Breast epithelium (tissue), 4 donors: ENCODE measurements at places on chromosomes 13 and 19.
A peak's percentile ranks its signal among the peaks of the same experiment; 100 is the strongest.

GRCh38 chr19:33405553-33406461, 32.3 kb downstream of the CEBPG start:
- DNase-seq, result no peak
- H3K4me3 ChIP-seq, result no peak overlapping the region
- H3K4me1 ChIP-seq, result no peaks in the 10 kb centered on the region
- no peak overlapping the region for H3K27ac ChIP-seq
- H3K27me3 ChIP-seq, result no peaks in the 10 kb centered on the region

DNA sequence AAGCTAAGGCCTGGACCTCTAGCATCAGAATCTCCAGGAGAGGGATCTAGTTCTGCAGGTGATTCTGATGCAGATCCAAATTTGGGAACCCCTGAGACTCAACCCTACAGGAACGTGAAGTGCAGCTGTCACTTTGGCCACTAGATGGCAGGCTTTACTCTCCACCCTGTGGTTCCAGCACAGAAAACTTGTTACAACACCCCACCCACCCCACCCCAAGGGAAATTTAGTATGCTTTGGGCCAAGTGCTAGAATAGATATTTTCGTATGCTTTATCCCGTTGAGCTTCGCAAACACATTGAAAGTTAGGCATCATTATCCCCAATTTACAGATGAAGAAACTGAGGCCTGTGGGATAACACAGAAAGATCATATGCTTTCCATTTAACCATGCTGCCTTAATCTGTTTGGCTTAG, 232.0 kb downstream of the B3GLCT start:
- no peaks in the 10 kb centered on the region for H3K36me3 ChIP-seq
- H3K4me1 ChIP-seq, result no peaks in the 10 kb centered on the region
- H3K4me3 ChIP-seq, result no peak overlapping the region
- H3K27me3 ChIP-seq, result no peaks in the 10 kb centered on the region

DNA sequence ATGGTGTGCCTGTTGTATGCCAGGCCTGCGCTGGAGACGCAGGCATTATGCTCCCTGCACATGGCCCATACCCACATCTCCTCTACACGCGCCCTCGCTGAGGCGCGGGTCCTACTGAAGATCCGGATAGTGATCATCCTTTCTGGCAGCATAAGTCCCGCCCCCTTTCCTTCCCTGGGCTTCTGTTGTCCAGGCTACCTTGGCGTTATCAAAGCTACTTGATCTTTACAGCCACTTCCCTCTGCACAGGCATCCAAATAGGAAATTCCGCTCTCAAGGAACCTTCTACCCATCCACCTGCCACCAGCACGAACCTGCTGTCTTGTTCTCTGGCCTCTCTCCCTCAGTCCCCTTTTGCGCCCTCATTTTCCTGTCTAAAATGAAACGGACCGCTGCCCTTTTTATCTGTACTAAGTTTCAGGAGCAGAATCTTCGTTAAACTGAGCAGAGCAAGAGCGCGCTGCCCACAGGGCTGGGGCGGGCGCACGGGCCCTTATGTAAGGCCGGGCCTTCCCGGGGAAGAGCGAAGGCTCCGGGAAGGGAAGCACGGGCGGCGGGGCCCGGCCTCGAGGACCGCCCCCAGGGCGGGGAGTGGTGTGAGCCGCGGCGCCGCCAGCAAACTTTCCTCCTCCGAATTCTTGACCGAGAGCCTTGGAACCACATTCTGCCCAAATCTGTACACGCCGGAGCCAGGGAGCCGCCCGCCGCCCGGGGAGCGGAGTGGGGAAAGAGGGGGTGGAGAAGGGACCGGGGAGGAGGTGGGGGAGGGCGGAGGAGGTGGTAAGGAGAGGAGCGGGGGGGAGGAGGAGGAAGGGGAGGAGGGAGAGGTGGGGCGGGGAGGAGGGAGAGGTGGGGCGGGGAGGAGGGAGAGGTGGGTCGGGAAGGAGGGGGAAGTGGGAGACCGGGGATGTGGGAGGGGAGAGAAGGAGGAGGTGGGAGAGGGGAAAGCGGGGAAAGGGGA, 920 bp upstream of the UBE2L5 start:
- peak overlapping the region; percentile 95 for H3K27ac ChIP-seq
- peak; percentile 72 for DNase-seq
- no peaks in the 10 kb centered on the region for H3K36me3 ChIP-seq
- no peaks in the 10 kb centered on the region for H3K4me1 ChIP-seq
- peak overlapping the region; percentile 51 for H3K4me3 ChIP-seq

- H3K4me1 ChIP-seq, result no peaks in the 10 kb centered on the region
- no peak overlapping the region for H3K27ac ChIP-seq
- no peak overlapping the region for H3K4me3 ChIP-seq
- DNase-seq, result peak; percentile 19
- H3K36me3 ChIP-seq, result no peaks in the 10 kb centered on the region
These were observed 22.0 kb upstream of the TPT1 start for GRCh38 chr13:45362939-45363338.

GRCh38 chr13:90792335-90792734, 555.2 kb upstream of the MIR17HG start:
- no peaks in the 10 kb centered on the region for H3K27me3 ChIP-seq
- H3K4me1 ChIP-seq, result no peaks in the 10 kb centered on the region
- DNase-seq, result no peak
- H3K36me3 ChIP-seq, result no peaks in the 10 kb centered on the region

DNA sequence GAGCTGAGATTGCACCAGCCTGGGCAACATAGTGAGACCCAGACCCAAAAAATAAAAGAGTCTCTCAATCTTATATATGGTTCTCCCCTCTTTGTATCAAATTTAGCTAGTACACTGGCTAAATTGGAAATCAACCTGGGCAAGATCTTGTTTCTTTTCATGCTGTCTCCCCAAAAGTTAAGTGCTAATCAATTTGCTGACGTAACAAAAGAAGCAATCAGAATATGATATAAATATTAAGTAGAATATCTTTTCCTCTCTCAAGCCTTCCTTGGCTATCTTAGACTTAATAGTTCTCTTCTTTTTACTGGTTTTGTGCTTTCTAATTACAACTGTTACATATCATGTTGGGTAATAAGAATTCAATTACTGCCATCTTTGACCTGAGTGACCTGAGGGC, 258.9 kb downstream of the KCNRG start:
- H3K27ac ChIP-seq, result no peak overlapping the region
- H3K4me1 ChIP-seq, result no peaks in the 10 kb centered on the region
- H3K36me3 ChIP-seq, result no peaks in the 10 kb centered on the region
- H3K27me3 ChIP-seq, result no peaks in the 10 kb centered on the region
- no peak overlapping the region for H3K4me3 ChIP-seq

- H3K27ac ChIP-seq, result no peak overlapping the region
- H3K36me3 ChIP-seq, result no peaks in the 10 kb centered on the region
- H3K4me1 ChIP-seq, result no peaks in the 10 kb centered on the region
- H3K27me3 ChIP-seq, result no peaks in the 10 kb centered on the region
- no peak overlapping the region for H3K4me3 ChIP-seq
These were observed 255.4 kb downstream of the NDFIP2 start for GRCh38 chr13:79736356-79736755.

- no peak for DNase-seq
- H3K36me3 ChIP-seq, result no peaks in the 10 kb centered on the region
- no peaks in the 10 kb centered on the region for H3K4me1 ChIP-seq
- H3K27ac ChIP-seq, result no peak overlapping the region
These were observed 709 bp downstream of the ATP8A2 start for GRCh38 chr13:25372284-25373081.

DNA sequence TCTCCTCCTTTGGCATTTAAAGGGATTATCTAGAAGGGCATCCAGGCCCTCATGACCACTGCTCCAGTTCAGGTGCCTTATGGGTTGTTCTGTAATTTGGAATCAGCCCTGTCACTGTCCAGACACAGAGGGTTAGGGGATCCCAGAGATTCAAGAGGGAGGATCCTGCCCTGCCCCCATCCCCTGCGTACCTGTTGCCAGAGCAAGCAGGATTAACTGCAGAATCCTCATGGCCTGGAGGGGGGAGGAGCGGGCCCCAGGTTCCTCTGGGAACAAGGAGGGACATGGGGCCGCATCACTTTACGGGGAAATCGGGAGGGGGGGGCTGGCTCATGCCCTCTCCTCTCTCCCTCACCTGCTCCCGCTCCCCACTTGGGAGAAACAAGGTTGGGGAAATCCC, 1.0 kb downstream of the KLK11 start:
- H3K4me1 ChIP-seq, result no peaks in the 10 kb centered on the region
- no peaks in the 10 kb centered on the region for H3K27me3 ChIP-seq
- H3K4me3 ChIP-seq, result no peak overlapping the region
- no peak for DNase-seq
- H3K36me3 ChIP-seq, result no peaks in the 10 kb centered on the region
- peak overlapping the region; percentile 82 for H3K27ac ChIP-seq

- peaks cover 7% of the 10 kb centered on the region for H3K4me1 ChIP-seq
- H3K36me3 ChIP-seq, result no peaks in the 10 kb centered on the region
- H3K4me3 ChIP-seq, result no peak overlapping the region
- no peak overlapping the region for H3K27ac ChIP-seq
These were observed 2.7 kb downstream of the APOE start for GRCh38 chr19:44908074-44908835.
